Heart left ventricle (tissue), 16 donors: ENCODE measurements at places on chromosomes 6 and 20.

GRCh38 chr20:3775457-3776108 lies 5.7 kb downstream of the SPEF1 start:
- H3K36me3 ChIP-seq = no peaks in the 10 kb centered on the region
- H3K27ac ChIP-seq = no peak overlapping the region
- no peak overlapping the region for H3K4me3 ChIP-seq
- no peak for DNase-seq

DNA sequence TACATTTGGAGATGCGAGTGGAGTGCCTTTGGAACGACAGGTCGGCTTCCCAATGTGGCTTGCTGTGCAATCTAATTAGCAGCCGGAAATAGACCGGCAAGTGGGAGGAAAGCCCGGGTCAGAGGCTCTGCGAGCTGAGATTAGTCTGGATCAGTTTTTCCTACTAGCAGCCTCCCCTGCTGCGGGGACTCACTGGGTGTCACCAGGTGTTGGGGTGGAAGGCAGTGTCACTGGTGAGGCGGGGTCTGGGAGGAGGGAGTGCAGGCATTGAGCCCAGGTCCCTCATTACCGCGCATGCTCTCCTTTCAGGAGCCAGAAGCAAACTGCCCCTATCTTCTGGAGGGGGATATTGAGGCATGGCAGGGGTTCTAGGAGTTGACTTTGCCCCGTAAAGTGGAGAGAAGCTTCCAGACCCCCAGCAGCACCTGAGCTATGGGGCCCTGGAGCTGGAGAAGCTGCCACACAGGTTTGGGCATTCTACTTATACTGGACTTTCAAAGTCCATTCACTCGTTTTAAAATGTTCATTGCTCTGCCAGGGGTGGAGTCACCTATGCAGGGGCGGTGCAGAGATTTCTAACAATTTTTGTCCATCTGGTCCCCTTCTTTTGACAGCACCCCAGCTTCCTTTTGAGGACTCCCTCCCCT lies 11.0 kb downstream of the SULF2 start:
- H3K36me3 ChIP-seq = no peaks in the 10 kb centered on the region
- H3K4me1 ChIP-seq = peaks cover 17% of the 10 kb centered on the region
- H3K27ac ChIP-seq = peak overlapping the region; percentile 74
- no peak overlapping the region for H3K4me3 ChIP-seq
- DNase-seq = peak; percentile 30
- no peaks in the 10 kb centered on the region for H3K27me3 ChIP-seq

- no peaks in the 10 kb centered on the region for H3K36me3 ChIP-seq
- no peaks in the 10 kb centered on the region for H3K27me3 ChIP-seq
- H3K4me1 ChIP-seq = no peaks in the 10 kb centered on the region
- H3K27ac ChIP-seq = no peak overlapping the region
- no peak overlapping the region for H3K4me3 ChIP-seq
Observed at GRCh38 chr6:169571123-169571962, 130.5 kb downstream of the WDR27 start.

- no peak overlapping the region for H3K27ac ChIP-seq
- no peaks in the 10 kb centered on the region for H3K36me3 ChIP-seq
- H3K27me3 ChIP-seq = no peaks in the 10 kb centered on the region
- H3K4me3 ChIP-seq = no peak overlapping the region
Observed at GRCh38 chr20:61529354-61529753, 277.3 kb downstream of the CDH4 start.
